ENCODE measurements at places on chromosomes 4 and X.

GRCh38 chr4:85732124-85732523 is 257.2 kb downstream of the ARHGAP24 start:
- DNase-seq = no peak

- peak; percentile 2 for DNase-seq
Measured at GRCh38 chr4:35559559-35560365, 684.6 kb downstream of the ARAP2 start.

GRCh38 chrX:101462892-101463291 is 22.4 kb upstream of the ARMCX4 start:
- peak; percentile 22 for DNase-seq

GRCh38 chr4:36164900-36165630 is 79.2 kb downstream of the ARAP2 start:
- DNase-seq = peak; percentile 25

DNA sequence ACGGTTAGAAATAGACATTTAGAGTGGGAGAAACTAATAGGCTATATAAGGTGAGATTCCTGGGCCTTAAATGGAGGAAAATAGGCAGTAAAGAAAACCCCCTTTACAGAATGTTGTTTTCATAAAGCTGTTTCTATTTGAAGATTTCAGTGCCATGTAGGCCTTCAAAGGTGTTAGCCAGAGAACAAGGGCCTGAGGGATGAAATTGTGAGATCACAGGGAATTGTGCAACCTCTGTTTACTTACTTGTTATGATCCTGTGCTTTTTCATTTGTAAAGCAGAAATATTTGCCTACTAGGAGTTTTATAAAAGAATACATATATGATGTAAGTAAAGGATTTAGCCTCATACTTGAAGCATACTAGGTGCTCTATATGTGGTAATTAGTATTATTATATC is 272.9 kb upstream of the ARX start:
- DNase-seq = no peak

DNA sequence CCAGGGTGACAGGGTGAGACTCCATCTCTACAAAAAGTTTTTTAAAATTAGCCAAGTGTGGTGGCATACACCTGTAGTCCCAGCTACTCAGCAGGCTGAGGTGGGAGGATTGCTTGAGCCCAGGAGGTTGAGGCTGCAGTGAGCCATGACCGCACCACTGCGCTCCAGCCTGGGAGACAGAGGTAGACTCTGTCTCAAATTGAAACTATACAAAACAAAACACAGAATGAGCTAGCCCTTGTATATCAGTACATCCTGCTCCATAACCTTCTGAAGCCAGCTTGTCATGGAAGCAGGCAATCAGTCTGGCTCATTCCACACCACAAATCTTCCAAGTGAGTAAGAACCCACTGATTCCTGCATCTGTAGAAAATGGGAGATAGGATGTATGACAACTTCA is 49.0 kb downstream of the CD99L2 start:
- DNase-seq = no peak

DNA sequence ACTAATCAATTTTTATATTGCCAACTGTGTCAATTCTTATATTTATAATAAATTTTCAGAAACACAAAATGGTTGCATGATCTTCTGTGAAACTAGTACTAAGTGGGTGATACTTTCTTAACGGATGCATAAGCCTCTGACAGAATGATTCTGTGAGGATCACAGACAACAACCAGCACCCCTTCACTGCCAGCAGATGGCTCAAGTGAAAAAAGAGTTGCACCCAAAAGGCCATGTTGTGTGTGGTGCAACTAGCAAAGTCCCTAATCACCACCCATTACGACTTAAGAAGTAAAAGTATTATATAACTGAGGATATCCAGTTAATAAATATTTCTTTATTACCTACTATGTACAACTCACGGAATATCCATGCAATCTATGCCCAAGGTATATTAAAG is 334.0 kb downstream of the PCDH19 start:
- no peak for DNase-seq

GRCh38 chr4:188218392-188218791 is 79.2 kb downstream of the TRIML1 start:
- DNase-seq = no peak

DNA sequence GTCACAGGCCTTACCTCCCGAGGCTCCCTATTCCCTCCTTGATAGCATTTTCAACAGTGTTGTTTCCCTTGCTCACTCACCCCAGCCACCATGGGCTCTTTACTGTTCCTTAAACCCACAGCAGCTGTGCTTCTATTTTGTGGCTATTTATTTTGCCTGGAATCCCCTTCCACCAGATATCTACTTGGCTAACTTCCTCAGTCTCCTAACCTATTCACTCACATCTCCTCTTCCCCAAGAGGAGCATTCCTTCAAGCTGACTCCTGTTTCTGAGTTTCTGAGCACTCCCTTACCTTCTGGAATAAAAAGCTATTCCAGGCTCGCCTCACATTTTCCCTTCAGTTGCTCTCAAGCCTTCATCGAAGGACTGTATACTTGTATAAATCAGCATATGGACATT is 50.5 kb downstream of the CXCL1 start:
- DNase-seq = peak; percentile 72

DNA sequence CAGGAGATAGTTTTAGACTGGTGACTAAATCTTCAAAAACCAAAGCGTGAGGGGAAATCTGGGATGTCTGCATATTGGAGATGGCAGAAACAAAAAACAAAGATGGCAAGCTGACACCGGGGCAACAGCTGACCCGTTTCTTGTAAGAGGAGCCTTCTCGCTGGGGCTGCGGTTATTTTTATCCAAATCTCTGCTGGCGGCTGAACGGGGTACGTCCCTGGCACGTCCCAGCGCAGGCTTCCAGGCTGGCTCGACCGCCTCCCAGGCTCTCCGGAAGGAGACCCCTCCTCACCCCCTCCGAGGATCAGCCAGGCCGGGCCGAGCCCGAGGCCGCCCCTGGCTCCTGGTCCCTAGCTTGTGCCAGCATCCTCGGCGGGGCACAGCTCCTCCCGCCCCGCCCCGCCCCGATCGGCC is 403 bp downstream of the SGCB start:
- DNase-seq = peak; percentile 50

- DNase-seq = no peak
Measured at GRCh38 chr4:83307920-83308319, 23.3 kb upstream of the COQ2 start.

- DNase-seq = no peak
Measured at GRCh38 chrX:133854290-133854689, 131.1 kb downstream of the GPC3 start.

DNA sequence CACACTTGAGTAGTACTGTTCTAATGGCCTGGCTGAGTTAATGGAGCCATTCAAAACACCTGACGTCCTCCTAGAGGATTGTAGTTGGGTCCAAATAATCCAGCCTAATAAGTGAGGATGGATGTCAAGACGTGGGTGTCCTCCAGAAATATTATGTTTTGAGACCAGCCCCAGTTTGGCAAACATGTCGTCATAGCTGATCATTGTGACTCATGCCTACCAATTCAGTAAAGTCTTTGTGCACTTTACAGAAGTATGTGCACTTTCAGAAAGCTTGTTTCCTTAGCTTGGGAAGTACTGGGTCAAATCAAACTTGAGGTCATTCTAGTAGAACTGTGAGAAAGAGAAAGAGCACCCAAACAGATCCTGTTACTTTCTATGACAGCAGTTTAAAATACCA is 37.6 kb upstream of the GLRA2 start:
- DNase-seq = no peak

DNA sequence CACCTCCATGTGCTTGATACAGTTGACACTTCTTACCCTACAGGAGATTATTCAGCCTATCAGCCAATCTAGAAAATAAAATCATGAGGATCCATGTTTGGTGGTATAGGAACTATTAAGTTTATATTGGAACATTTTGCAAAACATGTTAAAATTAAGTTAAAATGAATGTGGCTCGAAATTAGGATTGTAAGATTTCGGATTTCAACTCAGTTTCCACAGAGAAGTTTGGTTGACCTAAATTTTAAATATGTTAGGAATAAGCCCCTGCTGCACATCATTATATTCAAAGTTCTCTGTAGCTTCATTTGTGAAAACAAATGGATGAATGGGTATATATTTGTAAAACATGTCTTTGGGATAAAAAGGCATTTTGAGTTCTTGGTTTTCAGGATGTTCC is at the start of gene RAB40A:
Gene RAB40A, minus strand, starts transcription at position 101 of the 400 bp plus-strand sequence. CDS start 18,733 bp downstream, outside the sequence.
- DNase-seq = no peak

DNA sequence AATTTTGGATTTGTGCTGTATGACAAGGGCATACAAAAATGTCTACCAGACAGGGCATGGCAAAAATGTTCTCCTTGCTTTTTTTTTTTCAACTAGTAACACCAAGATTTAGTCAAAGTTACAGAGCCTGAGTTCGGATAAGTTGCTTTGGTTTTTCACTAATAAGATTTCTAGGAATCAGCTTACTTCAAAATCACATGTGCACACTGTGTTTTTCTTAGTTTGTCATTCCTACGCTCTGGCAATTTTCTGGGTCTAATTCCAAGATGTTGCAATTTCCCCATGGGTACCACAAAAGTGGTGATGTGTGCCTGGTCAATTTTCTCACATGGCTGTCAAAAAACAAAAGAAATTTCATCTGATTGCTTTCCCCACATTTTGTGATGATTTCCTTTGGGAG is 6.3 kb downstream of the C1QTNF7 start:
- no peak for DNase-seq

DNA sequence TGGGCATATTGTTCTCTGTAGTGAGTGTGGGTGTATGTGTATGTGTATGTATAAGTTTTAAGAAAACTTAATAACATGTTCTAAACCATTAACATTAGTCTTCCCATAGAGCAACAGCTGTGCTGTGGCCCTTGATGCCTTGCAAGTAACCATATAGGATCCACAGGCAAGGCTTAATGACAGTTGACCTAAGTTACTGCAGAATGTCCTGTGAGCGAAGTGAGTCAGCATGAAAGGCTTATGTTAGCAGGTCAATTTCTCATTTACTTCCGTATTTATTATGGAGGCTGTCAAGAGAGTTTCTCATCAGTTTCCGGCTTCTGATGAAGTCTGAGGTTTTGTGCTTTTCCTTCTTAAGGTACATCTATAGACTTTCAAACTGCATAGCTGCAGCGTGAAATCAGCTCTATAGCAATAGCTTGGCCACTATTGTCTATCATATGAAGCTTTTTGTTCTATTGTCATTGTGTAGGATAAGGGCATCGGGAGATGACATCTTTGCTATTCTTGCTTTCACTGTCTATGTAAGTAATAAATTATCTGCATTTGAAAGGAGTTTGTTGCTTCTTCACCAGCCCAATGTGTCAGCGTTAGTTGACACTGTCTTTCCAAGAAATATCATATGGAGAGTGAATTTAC is 1153.4 kb upstream of the AGA start:
- no peak for DNase-seq

- DNase-seq = peak; percentile 41
Measured at GRCh38 chr4:185859111-185859510, 47.1 kb upstream of the SORBS2 start.

DNA sequence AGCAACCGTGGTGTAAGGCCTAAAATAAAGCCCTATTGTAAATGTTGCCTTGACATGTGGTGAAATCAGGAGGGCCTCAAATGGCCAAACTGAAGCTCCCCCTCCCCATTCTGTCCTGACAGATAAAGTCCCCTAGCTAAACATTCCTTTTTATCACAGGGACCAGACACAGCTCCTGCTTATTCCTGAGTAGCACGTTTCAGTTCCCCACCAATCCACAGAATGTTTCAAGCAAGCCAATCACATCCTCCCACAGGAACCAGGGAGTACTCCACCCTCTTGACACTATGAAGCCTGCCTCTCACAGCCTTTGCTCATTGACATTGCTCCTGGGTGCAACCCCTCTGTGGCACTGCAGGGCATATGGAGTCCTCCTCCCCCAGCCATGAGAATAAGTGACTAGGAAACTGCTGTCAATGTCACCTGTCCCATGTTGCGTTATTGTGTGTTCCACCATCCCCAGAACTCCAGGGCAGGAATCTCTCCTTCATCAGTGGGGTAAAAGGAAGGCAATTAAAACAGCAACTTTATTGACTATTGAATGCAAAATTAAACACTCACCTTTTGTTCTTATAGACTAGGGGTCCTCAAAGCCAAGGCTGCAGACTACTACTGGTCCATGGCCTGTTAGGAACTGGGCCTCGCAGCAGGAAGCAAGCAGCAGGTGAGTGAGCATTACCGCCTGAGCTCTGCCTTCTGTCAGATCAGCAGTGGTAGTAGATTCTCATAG is 128.1 kb downstream of the COL25A1 start:
- no peak for DNase-seq
